ENCODE measurements at places on chromosomes 7 and 10.

GRCh38 chr10:1044964-1045363, 4.0 kb downstream of the IDI1 start:
- no peak for DNase-seq

- no peak for DNase-seq
Observed at GRCh38 chr7:452226-452751, 67.4 kb downstream of the PDGFA start.

- no peak for DNase-seq
Observed at GRCh38 chr10:97335188-97335619, 675 bp upstream of the FRAT2 start.

GRCh38 chr7:31935124-31936054, 134.8 kb downstream of the PDE1C start:
- DNase-seq, result no peak

DNA sequence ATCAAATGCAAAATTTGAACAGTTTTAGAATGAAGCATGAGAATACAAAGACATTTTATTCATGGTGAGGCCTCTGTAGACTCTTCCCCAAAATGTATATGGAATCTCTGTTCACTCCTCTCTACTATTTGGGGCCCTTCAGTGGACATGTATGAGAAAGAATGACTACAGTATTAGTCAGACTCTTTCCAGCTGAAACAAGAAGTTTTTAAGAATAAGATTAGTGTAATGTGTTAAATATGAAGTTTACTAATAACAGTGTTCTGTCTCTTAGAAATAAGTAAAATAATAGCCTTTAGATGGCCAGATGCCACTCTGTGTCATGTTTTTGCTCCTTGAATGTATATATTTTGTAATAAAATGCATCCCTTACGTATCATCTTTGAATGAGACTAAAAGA, 585.6 kb downstream of the SUGCT start:
- no peak for DNase-seq

GRCh38 chr10:116632596-116633215, 12.0 kb downstream of the PNLIPRP2 start:
- no peak for DNase-seq

- DNase-seq, result no peak
Observed at GRCh38 chr7:21028186-21028585, 241.5 kb upstream of the SP8 start.

GRCh38 chr10:117398029-117398428, 22.8 kb upstream of the PDZD8 start:
- DNase-seq, result no peak

DNA sequence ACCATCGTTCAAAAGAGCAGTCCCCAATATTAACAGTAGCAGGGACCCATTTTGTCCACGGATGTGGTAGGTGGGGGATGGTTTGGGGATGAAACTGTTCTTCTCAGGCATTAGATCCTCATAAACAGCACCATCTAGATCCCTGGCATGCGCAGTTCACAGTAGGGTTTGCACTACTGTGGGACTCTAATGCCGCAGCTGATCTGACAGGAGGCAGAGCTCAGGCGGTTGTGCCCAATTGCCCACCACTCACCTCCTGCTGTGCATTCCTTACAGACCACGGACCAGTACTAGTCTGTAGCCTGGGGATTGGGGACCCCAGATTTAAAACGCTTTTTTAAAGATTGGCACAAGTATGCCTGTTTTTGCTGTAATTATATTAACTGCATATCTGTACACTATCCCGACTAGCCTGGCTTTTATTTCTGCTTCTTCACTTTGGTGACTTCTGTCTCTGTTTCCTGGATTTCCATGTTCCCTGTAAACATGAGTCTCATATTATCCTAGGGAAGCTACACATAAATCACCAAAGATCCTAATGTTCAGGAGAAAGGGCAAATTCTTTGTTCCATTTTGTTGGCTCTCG, 163.3 kb upstream of the AKR1E2 start:
- no peak for DNase-seq

- no peak for DNase-seq
Observed at GRCh38 chr10:11958956-11959355, 83.7 kb downstream of the UPF2 start.

GRCh38 chr7:155166673-155167370, 96.7 kb downstream of the HTR5A start:
- no peak for DNase-seq

- no peak for DNase-seq
Observed at GRCh38 chr7:142359694-142360279, 101.9 kb upstream of the PRSS58 start.

DNA sequence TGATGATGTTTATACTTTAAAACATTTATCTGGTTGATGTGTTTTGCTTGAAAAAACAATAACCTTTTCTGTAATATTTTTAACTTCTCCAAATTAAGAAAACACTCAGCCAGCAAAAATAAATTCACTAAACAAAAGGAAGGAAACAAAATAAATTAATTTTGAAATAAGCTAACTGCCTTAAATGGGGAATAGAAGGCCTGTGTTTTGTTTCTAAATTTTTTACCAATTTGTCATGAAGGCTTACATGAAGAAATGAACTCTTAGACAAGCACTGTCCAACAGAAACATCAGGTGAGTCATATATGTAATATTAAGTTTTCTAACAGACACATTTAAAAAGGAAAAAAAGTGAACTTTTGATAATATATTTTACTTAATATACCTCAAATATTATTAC, 68.5 kb downstream of the LRRN3 start:
- no peak for DNase-seq

DNA sequence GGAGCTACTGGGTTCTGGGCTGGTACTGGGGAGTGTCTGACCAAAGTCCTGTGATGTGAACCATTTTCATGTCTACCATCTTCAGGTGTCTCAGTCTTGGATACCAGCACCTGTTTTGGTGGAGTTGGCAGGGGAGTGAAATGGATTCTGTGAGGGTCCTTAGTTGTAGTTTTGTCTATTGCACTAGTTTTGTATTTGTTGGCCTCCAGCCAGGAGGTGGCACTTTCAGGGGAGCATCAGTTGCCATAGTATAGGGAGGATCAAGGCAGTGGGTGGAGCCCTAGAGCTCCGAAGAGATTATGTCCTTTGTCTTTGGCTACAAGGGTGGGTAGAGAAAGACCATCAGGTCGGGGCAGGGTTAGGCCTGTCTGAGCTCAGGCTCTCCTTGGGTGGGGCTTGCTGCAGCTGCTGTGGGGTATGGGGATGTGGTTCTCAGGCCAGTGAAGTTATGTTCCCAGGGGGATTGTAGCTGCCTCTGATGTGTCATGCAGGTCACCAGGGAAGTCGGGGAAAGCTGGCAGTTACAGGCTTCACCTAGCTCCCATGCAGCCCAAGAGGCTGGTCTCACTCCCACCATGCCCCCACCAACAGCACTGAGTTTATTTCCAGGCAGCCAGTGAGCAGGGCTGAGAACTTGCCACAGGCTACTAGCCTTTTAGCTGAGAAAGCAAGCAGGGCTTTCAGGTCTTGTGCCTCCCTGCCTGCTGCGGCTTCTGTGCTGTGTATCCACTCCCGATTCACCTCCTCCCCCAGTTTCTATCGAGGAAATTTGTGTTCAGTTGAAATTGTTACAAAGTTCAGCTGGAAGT, 153.1 kb downstream of the ZNF365 start:
- peak; percentile 5 for DNase-seq

- no peak for DNase-seq
Observed at GRCh38 chr10:43943119-43943817, 294.6 kb upstream of the ZNF32 start.

- DNase-seq, result no peak
Observed at GRCh38 chr10:70604106-70604505, 1.6 kb upstream of the PRF1 start.

DNA sequence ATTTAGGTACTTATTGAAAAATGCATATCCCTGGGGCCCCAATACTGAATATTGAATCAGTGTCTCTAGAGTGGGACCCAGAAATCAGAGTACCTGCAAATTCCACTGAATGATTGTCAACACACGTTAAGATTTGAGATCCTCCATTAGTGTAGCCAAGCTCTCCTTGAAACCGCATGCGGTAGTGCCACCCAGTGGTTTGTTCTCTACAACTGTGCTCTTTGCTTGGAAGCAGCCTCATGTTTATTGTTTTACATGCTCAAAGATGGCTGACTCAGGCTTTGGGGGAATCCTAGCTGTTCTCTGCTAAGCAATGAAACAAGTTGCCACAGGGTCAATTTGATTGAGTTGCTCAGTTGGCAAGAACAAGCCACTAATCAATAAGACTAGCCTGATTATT, 340.2 kb upstream of the CELF2 start:
- DNase-seq, result peak; percentile 72

DNA sequence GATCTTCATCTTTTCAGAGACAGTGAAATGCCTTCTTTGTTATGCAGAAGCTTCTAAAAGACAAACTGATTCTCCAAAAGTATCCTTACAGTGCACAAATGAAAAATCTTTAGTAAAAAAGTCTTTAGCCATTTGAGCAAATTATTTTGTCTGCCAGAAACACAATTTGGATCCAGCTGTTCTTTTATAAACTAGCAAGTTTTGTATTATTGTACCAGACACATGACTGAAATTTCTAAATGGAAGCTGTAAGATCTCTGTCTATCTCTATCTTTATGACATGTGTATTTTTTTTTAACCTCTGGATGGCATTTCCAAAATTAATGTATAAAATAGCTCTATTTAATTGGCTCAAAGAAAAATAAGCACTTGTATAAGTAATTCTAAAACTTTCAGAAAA, 68.3 kb downstream of the VIPR2 start:
- DNase-seq, result no peak

GRCh38 chr10:60574388-60574787, 184.7 kb upstream of the ANK3 start:
- no peak for DNase-seq

DNA sequence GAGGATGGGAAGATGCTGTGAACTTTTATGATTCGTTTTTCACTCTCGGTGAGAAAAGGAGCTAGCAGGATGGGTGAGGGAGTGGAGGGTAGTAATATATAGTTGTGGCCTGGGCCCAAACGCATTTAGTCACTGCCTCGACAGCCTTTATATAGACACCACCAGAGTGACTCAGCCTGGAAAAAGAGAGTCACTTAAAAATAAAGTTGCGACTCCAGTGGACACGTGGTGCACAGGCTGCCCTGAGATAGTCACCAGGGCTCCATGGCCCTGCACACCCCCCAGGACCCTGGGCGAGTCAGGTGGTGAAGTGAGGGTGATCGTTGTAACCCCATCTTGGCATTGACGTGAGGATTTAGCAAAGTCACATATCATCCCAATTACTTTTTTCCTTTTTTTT, 106.7 kb downstream of the CUX1 start:
- peak; percentile 44 for DNase-seq

DNA sequence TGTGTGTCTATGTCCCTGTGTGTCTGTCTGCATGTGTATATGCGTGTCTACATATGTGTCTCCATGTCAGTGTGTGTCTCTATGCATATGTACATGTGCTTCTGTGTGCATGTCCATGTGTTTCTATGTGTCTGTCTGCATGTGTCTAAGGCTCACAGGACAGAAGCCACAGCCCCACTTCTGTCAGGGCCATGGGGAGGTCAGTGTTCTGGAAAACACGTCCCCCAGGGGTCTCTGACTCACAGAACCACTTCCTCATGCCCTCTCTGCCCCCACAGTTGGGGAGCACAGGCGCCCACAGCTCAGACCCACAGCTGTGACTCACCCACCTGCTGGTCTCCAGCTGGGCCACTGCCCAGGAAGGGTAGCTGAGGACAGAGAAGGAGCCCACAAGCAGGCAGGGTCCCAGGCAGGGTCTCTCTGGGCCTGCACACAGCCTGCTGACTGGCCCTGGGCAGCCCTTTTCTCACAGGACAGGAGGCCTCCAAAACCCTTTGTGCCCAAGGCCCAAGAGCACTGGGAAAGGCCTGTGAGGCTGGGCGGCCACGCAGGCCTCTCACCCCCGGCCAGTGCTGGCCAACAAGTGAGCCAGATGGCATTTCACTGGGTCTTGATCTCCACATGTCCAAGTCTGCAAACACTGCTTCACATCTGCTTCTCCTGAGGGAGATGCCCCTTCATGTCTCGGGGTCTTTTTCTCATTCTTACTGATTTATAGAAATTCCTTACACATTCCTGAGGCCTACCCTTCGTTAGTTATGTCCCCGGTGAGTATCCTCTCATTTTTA, 102.9 kb upstream of the FAM20C start:
- peak; percentile 29 for DNase-seq

DNA sequence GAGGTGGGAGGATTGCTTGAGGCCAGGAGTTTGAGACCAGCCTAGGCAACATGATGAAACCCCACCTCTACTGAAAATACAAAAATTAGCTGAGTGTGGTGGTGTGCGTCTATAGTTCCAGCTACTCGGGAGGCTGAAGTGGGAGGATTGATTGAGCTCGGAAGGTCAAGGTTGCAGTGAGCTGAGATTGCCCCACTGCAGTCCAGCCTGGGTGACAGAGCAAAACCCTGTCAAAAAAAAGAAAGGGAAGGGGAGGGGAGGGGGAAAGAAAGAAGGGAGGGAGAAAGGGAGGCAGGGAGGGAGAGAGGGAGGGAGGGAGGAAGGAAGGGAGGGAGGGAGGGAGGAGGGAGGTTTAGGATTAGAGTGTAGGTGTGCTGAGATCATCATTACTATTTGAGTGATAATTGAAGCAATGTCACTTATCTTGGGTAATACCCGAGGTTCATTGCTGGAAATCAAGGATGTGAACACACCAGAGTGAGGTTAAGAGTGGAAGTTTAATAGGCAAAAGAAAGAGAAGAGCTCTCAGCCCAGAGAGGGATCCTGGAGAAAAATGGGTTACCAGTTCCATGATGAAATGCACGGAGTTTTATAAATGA, 27.6 kb downstream of the VCL start:
- DNase-seq, result no peak

- peak; percentile 21 for DNase-seq
Observed at GRCh38 chr10:25725917-25726716, 207.9 kb upstream of the MYO3A start.

DNA sequence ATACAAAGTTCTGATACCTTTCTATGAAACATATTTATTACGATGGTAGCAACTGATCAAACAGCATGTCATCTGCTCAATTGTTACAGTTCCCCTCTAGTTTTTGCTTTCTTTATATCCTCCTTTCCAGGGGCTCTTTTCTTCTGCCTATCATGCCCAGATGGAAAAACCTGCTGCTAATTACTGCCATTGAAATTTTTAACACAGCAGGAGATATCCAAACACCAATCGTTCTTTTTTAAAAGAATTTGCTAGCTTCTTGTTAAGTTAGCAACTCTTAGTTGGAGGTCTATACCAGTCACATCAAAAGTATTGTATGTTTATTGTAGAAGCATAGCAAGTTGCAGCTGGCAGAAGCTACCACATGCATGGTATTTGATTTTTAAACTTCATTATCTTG, 768.5 kb downstream of the NXPH1 start:
- no peak for DNase-seq

- peak; percentile 36 for DNase-seq
Observed at GRCh38 chr7:55132890-55133551, 114.2 kb downstream of the EGFR start.

- no peak for DNase-seq
Observed at GRCh38 chr10:45064998-45065397, 64.3 kb downstream of the ZNF22 start.

DNA sequence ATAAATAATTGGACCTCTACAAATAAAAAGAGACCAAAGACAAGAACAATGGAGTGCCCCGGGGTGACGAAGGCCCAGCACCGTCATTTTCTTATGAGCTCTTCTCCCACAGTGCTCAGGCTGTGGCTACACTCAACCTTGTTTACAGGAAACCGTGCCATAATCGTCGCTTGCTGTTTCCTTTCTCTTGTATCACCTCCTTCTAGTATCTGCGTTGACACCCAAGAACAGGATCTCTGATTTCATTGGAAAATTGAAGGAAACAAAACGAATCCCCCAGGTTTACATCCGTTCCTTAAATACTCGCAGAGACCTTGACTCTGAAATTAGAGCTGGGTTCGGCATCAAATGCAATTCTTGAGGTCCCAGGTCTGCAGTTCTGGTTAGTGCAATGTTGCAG, 1.7 kb upstream of the IGFBP3 start:
- no peak for DNase-seq

GRCh38 chr7:33933611-33934281, 28.4 kb downstream of the BMPER start:
- no peak for DNase-seq

All from activated CD4-positive, alpha-beta T cell treated with anti-CD3 and anti-CD28 coated beads for 48 hours (primary cell).